ENCODE measurements at places on chromosomes 1 and 21.

GRCh38 chr1:71156590-71156989 lies 75.8 kb upstream of the ZRANB2 start:
- DNase-seq, result no peak

- no peak for DNase-seq
Measured at GRCh38 chr21:28799926-28800325, 192.8 kb downstream of the LTN1 start.

DNA sequence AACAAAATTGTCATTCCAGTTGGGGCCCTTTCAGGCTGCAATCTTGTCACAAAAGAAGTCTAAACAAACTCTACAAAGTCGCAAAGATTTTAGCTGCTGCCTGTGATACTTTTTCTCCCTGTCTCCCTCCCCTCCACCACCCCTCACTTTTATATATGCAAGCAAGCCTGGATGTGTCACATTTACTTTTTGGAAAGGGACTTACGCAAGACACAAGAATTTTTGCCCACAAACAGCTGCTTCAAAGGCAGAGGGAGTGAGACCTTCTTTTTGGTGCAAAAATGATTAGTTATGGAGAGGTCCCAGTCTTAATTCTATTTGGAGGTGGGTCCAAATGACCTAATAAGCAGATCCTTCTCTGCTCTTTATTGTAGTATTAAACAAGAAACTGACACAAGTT lies 22.9 kb upstream of the RALGPS2 start:
- DNase-seq, result no peak

DNA sequence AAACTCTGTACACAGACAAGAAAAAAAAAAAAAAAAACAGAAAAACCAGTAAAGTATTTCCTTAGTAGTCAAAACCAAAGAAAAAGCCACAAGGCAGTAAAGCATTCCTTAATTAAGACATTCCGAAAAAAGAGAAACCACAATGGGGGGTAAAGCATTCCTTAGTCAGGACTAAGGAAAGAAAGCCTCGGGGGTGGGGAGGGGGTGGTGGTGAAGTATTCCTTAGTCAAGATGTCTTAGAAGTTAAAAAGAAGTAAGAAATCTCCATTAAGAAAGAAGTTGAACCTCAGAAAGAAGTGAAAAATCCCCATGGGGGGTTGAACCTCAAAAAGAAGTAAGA lies 28.2 kb upstream of the FMO1 start:
- no peak for DNase-seq

Data from HT-29 (cell line).